Heart left ventricle (tissue), 16 donors: ENCODE measurements at places on chromosomes 11 and 22. TPM values are rescaled to one million over a fixed set of nuclear protein-coding genes. Genes with fewer than 3 reads are reported as not detected.

The TEX12 gene
- total RNA-seq, result not detected

The TAGLN gene
- 63.7 TPM for total RNA-seq

The PKNOX2 gene
- total RNA-seq, result 5.0 TPM

The MS4A12 gene
- not detected for total RNA-seq

The IRAG1 gene
- 8.5 TPM for total RNA-seq

The MPPED2 gene
- total RNA-seq, result 4.6 TPM

The ACER3 gene
- total RNA-seq, result 9.8 TPM

The OR4D6 gene
- not detected for total RNA-seq

The ART1 gene
- 0.35 TPM for total RNA-seq

The FAM180B gene
- total RNA-seq, result not detected

The SUSD2 gene
- total RNA-seq, result 4.2 TPM

The CXCR5 gene
- total RNA-seq, result not detected

The CWF19L2 gene
- total RNA-seq, result 7.5 TPM

The DDX25 gene
- not detected for total RNA-seq

The C1QTNF5 gene
- total RNA-seq, result 13.5 TPM
